Amniotic stem cell (primary cell): ENCODE measurements at places on chromosomes 12 and 14.

DNA sequence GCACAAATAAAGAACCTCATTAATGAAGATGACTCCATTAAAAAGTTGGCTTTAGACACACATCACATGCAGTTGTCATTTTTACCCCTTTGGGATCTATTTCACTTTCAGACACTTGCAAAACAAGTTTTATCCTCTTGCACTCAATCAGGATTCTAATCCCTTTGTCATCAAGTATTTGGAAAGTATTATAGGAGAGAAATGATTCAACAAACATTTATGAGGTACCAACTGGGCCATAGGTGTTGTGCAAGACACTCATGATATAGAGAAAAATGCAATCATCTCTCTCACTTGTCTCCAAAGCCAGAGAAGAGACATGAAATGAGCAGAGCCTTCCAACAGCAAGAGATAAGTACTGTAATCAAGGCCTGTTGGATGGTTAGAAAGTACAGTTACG is 327.7 kb downstream of the RMST start:
- DNase-seq, result no peak

DNA sequence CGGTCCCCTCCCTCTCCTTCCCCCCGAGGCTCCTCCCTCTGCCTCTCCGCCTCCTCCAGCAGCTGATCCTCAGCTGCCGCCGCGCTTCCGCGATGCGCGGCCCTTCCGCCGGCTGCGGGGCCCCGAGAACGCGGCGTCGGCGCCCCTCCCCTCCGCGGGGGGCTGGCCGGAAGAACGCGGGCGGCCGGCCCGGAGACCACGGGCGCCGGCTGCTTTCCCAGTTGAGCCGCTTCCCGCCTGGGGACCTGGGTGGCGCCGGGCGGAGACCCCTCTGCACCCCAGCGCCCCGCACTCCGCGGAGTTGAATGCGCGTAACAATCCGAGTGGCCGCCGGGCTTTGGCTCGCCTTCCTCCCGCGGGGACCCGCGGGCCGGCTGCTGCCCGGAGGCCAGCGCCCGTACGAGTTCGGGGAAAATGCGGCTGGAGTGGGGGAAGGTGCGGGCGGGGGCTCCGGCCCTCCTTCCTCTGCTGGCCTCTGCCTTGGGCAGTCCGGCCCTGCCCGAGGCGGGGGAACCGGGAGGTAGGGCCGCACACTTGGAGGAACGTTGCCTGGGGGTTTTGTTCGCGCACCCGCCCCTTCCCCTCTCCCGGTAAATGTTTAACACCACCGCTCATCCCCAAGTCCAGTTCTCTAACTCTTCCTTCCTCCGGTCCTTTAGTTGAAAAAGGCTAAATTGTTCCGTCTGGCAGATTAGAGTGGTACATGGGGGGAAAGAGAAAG is 393 bp upstream of the DCAF5 start:
- DNase-seq, result no peak

GRCh38 chr12:60148109-60148508 is 552.3 kb downstream of the SLC16A7 start:
- DNase-seq, result peak; percentile 39

GRCh38 chr12:12925388-12925787 is 26.6 kb downstream of the GPRC5D start:
- DNase-seq, result no peak

DNA sequence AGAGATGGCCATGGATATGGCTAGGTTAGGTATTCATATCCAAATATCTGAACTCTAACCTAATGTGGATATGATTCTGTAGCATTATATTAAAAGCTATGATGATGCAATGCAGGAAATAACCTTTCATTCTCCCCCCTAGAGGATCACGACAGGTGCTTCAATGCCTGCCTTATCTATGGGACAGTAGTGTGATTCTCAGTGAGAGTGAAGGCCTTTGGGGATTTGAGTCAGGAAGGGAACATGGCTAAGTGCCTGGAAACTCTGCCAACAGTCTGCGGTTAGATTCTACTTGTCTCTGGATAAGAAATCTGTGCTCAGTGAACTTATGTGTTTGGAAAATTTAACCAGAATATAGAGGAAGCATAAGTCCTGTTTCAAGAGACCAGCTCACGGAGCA is 81.8 kb downstream of the SLC38A1 start:
- peak; percentile 16 for DNase-seq

- DNase-seq, result no peak
Observed at GRCh38 chr12:21369141-21369980, 3.3 kb upstream of the IAPP start.

- DNase-seq, result no peak
Observed at GRCh38 chr12:153080-153746, 60.7 kb downstream of the SLC6A12 start.

DNA sequence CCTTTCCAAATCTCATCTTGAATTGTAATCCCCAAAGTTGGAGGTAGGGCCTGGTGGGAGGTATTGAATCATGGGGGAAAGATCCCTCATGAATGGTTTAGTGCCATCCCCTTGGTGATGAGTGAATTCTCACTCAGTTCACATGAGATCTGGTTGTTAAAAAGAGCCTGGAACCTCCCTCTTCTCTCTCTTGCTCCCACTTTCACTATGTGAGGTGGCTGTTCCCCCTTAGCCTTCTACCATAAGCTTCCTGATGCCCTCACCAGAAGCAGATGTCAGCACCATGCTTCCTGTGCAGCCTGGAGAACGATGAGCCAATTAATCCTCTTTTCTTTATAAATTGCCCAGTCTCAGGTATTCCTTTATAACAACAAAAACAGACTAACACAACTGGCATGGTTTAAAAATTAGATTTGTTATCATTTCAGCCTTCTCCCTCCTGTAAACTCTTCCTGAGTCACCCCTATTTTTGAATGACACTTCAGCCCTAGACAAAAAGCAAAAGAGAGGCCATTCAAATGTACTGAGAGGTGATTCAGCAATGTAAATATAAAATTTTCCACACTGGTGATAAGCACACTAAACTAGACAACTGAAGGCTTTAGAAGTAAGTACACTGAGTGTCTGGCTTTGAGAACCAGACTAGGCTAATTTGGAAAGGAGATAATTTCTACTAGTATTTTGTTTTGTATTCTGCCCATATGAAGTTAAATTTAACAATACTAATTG is 212.1 kb upstream of the ABCD2 start:
- DNase-seq, result no peak

DNA sequence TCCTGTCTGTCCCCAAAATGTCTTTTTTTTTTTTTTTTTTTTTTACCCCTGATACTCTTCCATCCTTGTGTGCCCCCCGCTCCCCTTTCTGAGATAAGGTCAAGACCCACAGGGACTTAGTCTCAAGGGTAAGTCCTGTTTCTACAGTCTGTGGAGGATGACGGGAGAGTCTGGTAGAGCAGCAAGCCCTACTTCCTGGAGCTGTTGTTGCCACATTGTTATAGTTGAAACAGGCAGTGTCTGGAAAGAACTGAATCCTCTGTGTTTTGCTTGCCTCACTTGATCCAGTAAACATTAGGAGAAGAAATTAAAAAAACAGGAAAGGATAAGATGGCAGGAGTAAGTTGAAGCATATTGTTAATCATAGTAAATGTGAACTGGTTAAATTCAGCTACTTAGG is 45.5 kb downstream of the ZNF664 start:
- DNase-seq, result no peak

- DNase-seq, result no peak
Observed at GRCh38 chr12:5789469-5789968, 155.5 kb downstream of the ANO2 start.

DNA sequence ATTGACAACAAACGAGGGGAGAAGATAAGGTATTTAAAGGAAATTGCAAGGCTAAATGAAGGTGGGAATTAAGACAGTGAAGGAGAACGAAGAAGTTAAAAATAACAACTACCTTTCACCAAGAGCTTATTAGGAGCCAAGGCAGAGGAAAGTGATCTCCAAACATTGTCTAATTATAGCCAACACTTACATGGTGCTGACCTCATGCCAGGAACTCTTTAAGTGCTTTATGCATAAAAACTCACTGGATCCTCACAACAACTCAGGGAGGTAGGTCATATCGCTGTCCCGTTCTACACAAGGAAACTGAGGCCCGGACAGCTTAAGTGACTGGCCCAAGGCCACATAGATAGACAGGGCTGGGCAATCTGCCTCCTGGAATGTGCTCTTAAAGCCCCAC is 19.5 kb downstream of the TAMALIN start:
- no peak for DNase-seq

DNA sequence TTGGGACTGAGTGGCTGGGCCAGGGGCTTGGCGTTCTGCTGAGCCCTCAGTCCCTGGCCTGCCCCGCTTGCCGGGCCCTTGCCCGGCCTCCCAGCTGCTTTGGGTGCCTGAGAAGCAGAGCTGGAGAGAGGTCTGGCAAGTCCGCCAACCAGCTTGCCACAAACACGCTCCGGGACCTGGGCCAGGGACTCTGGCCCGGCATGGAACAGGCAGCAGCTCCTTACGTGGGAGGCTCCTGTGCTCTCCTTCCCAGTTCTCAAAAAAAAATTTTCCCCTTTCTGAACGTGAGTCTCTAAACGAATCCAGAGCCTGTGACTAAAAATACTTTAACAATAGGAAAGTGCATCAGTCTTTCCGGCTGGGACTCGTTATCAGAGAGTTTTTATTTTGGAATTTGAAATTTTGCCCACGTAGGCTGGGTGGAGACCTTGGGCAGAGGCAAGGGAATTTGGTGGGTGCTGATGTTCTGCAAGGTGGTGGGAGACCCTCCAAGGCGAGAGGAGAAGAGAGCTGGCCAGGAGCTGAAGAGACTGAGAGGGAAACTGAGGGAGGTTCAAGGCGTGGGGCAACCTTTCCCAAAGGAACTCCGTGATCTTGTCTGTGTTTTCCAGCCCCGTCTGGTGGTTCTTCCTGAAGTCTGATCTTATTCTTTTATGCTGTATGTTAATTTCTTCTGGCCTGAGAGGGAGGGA is 6.8 kb upstream of the NR4A1 start:
- no peak for DNase-seq

GRCh38 chr12:66288121-66288520 is 14.2 kb upstream of the HELB start:
- DNase-seq, result no peak

- no peak for DNase-seq
Observed at GRCh38 chr14:77106666-77107065, 8.6 kb downstream of the CIPC start.

DNA sequence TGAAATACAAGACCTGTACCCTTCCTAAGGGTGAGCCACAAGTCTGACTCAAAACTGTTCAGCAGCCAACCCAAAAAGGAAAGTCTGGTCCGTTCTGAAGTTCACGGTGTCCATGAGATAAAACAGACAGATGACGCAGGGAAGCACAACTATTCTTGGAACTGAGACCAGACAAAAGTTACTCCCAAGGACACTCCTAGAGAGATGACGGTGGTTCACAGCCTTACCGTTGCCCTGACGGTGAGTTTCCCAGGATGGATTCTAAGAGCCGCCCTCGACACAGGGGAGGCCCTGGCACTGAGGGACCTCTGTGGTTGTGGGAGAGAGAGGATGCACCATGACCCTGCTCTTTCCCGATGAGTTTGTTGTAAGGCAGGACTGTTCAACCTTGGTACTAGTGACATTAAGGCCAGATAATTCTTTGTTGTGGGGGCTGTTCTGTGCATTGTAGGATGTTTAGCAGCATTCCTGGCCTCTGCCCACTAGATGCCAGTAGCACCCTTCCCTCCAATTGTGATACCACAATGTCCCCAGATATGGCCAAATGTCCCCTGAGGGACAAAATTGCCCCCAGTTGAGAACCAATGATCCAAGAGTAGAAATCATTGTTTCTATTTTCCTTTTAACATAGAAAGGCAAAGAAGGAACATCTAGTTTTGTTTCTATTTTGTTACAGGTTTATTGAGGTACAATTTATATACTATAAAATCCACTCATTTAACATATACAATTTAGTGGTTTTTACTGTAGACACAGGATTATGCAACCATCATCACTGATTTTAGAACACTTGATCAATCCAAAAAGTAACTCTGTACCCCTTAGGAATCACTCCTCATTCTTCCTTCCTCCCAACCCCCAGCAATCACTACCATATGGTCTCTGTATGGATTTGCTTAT is 23.0 kb downstream of the OR10P1 start:
- no peak for DNase-seq

DNA sequence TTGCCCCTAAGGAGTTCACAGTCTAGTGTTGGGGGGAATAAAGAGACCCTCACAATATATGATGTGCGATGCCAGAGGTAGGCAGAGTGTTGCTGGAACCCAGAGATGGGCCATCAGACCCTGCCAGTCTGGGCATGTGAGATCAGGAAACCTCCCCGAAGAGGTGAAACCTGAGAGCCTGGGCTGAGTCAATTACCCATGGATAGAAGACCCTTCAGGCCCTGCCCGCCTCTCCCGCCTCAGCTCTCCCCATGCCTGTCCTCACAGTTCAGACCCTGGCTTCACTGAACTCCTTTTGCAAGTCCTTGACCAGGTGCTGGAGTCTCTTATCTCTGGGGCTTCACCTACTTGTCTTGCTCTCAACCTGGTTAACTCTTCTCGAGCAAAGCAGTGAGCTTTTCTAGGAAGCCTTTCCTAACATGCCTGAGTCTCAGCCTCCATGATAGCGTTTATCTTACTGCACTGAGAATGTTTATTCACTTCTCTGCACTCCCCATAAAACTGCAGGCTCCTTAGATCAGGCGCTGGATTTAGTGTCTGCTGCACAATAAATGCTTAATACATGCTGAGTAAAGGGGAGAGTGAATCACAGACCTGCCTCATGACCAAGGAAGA is 19.6 kb downstream of the ALDH1L2 start:
- DNase-seq, result no peak

GRCh38 chr14:31038521-31039166 is 12.5 kb upstream of the STRN3 start:
- DNase-seq, result no peak

DNA sequence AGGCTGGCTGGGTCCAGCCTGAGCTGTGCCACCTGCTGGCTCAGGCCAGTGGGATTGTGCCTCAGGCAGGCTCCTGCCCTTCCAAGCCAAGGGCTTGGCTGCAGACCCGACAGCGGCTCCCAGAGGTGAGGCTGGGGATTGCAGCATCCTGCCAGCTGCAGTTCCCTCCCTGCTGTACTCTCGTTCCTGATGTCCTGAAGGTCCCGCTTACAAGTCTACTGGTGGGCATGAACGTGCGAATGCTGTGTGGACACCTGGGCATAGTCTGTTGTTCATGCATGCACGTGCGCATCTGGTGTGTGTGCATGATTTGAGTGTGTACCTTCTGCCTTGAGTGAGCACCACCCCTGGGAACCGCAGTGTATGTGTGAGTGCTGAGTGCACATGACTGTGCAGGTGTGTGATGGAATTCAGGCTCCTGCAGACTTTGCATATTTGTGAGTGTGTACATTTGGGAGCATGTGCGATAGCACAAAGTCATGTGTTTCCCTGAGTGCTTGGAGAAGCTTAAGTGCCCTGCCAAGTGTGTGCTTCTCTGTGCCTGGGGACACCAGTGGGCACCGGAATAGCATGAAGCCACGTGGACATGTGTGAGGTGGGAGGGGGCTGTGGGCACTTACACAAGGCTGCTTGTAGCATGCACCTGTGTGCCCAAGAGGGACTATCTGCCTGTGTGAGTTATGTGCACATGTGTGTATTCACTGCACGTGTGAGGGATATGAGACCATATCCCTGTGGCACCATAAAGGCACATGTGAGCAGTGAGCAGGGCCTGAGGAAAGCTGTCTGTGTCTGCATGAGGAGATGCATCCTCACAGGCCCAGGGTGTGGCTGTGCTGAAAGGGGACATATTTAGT is 19.3 kb upstream of the KRT7 start:
- DNase-seq, result peak; percentile 38

GRCh38 chr12:52305921-52306705 is 14.8 kb upstream of the KRT81 start:
- no peak for DNase-seq
